ENCODE measurements at places on chromosomes 11 and 22. TPM values are rescaled to one million over a fixed set of nuclear protein-coding genes. Genes with fewer than 3 reads are reported as not detected.

Gene P2RY2
- total RNA-seq = 11.3 TPM

Gene RFPL1
- total RNA-seq = not detected

Gene IFITM2
- 63.2 TPM for total RNA-seq

Gene MPZL3
- total RNA-seq = 0.36 TPM

Gene CLMP
- total RNA-seq = 23.7 TPM

Gene SSTR3
- total RNA-seq = not detected

Gene ACTN3
- not detected for total RNA-seq

Gene SLC22A6
- not detected for total RNA-seq

Gene FUT4
- 2.5 TPM for total RNA-seq

Gene TREH
- total RNA-seq = not detected

Gene CD3D
- not detected for total RNA-seq

Gene UBQLNL
- total RNA-seq = not detected
